ENCODE measurements at places on chromosomes 6 and 20. TPM values are rescaled to one million over a fixed set of nuclear protein-coding genes. Genes with fewer than 3 reads are reported as not detected.

SAMD5 gene
- polyA plus RNA-seq = 0.56 TPM

OVOL2 gene
- 3.1 TPM for polyA plus RNA-seq

CHMP4B gene
- 72.2 TPM for polyA plus RNA-seq

GRCh38 chr6:110400208-110400607, 15.2 kb downstream of the DDO start:
- no peak for DNase-seq

- no peak for DNase-seq
Measured at GRCh38 chr20:58895448-58896180, 43.1 kb downstream of the GNAS start.

- no peak for DNase-seq
Measured at GRCh38 chr6:97205966-97206365, 77.0 kb downstream of the MMS22L start.

DNA sequence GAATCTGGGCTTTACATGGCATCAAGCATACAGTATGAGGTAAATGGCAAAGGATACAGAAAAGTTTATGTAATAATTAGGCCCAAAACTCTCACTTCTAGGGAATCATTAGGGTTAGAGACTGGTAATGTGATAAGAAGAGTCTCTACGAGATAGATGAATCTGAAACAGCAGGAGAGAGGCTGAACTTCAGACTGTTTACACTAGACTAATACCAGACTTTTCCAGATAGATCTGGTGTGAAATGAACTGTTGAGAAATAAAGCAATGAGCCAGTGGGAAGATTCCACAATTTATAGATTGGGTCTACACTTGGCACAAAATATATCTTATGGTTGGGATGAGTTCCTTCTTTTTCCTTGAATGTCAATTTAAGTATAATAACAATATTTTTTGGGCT, 134.3 kb downstream of the MAN1A1 start:
- DNase-seq = no peak

DNA sequence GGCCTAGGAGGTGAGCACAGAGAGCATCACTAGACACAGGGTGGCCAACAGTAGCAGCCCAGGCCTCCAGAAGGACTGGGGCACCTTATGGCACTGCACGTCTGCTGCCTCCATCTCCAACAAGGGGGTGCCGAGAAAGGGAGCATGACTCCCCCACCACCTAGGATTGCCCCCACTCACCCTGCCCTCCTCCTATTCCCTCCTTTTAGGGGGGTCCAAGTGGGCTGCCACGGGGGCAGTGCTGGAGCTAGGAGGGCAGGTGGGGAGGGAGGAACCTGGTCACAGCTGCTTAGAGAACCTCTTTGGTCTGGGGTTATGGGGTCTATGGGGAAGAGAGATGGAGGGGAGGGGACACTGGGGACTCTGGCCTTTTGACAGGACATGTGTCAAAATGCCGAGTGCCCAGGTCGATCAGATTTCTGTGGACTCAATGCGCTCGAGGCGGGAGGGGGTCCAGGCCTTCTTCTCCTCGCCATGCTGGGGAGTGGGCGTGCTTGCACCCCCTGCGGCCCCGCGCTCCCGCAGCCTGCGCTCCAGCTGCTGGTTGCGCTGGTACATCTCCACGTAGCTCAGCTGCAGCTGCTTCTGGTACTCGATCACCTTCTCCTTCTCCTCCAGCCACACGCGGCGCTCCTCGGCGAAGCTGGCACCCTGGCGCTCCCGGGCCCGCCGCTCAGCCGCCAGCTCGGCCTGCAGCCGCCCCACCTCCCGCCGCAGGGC, 4.5 kb upstream of the FASTKD5 start:
- DNase-seq = no peak

DNA sequence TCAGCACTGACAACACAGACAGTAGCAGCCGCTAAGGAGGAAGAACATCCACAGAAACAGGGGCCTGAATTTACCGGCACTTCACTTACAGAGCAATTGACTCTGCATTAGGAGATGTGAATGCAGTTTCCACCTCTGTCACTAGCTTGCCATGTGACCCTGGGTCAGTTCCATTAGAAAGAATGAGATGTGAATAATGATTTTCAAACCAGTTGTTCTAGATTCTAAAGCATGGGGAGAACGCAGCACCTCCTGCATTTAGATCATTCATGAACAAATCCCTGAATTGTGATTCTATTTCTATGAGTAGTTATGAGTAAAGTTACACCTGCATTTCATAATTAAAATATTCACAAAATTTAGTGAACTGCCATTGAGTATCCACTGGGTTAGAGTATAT, 197.3 kb upstream of the EXOC2 start:
- DNase-seq = no peak
